ENCODE measurements at places on chromosomes 5 and 9.
A peak's percentile ranks its signal among the peaks of the same experiment; 100 is the strongest.

- no peak for DNase-seq
Measured at GRCh38 chr5:113150821-113151220, 174.2 kb downstream of the DCP2 start.

DNA sequence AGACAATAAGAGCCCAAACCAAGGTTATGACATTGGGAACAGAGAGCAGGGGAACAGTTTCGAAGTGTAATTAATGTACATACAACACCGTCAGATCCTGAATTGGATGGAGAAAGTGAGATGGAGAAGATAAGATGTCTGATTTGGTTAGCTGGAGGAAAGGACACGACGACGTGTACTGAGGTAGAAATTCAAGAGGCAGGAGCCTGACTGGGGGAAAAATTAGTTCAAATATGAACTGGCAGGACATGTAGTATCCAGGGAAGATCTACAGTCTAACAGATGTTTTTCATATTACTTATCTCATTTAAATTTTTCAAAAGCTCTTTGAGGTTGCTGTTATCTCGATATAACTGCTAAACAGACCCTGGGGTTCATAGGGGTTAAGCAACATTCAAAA is 114.7 kb downstream of the TMEM232 start:
- no peak for DNase-seq

GRCh38 chr9:86594724-86595123 is 240.5 kb upstream of the TUT7 start:
- no peak for DNase-seq

- peak; percentile 98 for DNase-seq
Measured at GRCh38 chr5:146203011-146203871, at the start of gene RBM27. Gene RBM27, plus strand, starts transcription at chr5:146203605. Its CDS starts 161 bp downstream, at chr5:146203766.

GRCh38 chr9:34974664-34975063 is 14.9 kb upstream of the DNAJB5 start:
- DNase-seq = no peak

DNA sequence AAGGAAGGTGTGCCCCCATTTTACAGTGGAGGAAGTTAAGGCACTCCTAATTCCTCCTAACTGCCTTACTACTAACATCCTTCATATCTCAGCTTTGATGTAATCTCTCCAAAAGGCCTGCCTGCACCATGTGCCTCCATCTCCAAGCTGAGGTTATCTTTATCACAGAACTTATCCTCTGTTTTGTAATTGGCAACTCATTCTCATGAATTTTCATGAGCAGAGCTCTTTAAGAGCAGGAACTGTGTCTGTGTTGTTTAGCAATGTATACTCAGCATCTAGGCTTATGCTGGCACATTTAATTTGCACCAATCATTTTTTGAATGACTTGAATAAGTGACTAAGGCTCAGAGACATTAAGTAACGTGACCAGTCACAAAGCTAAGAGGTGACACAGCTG is 147.9 kb upstream of the VLDLR start:
- no peak for DNase-seq

- no peak for DNase-seq
Measured at GRCh38 chr9:15725953-15726352, 173.1 kb downstream of the CCDC171 start.

GRCh38 chr5:44336708-44337107 is 52.5 kb downstream of the FGF10 start:
- no peak for DNase-seq

GRCh38 chr5:133599600-133599999 is 12.7 kb downstream of the FSTL4 start:
- DNase-seq = no peak

- DNase-seq = no peak
Measured at GRCh38 chr5:102867992-102868662, 113.0 kb downstream of the PAM start.

DNA sequence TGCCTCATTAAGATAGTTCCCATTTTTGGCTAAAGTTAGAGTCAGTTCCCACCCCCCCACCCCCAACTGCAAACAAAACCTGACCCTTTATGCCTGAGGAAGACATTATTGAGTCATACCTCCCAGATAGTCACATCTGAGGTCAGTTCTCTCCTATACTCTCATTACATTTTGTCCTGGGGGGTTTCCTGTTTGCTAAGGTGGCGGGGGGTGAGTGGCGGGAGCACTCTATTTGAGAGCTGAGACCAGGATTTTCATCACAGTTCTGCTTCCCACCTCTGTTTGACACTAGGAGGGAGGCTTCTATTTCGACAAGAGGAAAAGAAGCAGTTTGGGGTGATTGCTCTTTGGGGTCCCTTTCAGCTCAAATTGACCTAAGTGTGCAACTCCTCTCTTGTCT is 59.4 kb upstream of the ICE1 start:
- DNase-seq = no peak

DNA sequence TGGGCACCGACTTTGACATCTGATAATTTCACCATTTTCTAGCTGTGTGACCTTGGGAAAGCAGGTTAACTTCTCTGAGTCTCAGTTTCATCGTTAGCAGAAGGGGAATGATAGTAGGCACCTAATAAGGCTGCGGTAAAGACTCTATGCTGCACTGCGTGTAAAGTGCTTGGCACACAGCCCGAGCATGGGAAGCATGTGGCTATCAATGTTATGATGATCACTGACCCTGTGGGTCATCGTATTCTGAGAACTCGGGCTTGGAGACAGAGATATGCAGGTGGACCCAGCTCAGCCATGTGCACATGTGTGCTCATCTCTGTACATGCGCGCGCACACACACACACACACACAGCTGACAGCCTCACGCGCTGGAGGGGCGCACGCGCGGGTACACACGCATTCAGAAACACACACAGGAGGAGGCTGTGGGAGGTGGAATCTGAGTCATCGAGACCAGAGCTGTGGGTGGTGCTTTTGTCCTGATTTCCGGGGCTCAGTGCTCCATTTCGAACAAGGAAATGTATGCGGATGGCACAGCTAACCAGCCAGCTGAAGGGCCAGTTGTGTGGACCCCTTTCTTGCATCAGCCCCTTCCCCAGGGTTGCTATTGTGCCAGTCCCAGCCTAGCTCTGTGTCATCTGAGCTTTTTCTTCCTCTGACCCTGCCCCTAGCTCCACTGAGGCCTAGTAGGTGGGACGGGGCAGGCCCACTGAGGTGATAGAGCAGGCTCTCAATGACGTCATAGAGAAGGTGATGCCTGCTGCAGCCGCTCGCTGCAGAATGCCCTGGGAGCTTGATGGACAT is 11.1 kb upstream of the ARAP3 start:
- DNase-seq = no peak

DNA sequence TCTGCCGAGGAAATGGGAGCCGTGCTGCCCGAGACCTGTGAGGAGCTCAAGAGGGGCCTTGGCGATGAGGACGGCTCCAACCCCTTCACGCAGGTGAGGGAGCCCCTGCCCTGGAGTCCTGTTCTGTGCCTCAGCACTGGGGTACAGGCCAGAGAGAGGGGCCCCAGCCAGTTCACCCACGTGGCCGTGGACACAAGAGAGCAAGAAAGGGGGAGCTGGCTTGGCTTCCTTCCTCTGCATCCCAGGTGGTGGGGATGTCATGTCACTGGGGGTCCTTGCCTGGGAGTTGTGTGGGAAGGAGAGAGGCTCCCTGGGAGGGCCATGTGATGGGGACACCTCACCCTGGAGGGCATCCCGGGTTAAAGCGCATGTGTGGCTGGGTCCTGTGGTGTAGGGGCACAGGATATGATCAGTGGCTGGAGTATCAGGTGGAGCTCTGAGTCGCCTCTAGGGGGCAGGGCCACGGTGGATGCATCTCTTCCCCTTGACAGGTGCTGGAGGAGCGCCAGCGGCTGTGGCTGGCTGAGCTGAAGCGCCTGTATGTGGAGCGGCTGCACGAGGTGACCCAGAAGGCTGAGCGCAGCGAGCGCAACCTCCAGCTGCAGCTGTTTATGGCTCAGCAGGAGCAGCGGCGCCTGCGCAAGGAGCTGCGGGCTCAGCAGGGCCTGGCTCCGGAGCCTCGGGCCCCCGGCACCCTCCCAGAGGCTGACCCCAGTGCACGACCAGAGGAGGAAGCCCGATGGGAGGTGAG is 7.5 kb downstream of the N4BP3 start:
- DNase-seq = no peak

- DNase-seq = no peak
Measured at GRCh38 chr9:136599811-136600660, 54.2 kb upstream of the NOTCH1 start.

DNA sequence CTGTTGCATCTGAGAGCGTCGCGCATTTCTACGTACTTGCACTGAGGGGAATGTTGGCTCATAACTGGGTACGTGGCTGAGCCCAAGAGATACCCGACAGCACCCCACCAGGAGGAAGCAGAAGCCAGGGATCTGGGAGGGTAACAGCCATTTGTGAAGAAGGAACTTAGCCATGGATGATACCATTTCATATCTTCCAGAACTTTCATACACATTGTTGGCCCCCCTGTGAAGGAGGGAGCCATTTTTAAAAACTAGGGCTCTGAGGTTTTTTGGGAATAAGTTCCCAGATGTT is 101.4 kb upstream of the SLC44A1 start:
- DNase-seq = no peak

DNA sequence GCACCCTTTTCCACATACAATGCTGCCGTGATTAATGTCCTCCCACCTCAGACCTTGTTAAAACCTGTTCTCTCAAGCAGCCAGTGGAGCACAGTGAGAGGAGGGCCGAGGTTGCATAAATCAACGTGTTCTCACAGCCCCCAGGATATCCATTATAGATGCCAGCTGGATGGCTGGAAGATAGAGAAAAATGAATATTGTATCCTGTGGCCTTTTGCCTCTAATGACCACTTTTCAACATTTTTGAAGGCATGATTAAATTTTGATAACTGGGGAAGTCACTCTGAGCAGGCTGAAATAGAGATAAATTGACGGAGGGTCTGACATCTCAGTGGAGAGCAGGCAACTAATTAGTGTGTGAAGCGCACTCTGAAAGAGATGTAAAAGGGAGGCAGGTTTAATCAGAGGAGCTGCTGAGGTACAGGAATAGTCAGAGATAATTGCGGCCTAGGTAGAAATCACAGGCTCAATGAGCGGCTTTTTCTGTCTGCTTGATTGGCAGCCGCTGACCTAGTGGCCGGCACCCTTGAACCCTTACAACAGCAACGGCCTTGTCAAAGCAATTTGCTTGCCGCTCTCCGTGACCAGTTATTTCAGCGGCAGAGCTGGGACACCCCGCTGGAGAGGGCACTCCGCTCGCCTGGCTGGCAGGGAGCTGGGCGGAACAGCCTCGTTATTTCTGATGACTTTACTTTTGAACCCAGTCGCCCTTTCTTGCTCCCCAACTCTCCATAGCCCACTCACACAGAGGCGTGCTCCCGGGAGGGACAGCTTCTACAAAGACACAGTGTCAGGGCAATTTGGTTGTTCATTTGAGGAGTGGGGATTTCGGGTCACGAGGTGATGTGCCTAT is 560.7 kb downstream of the PSAT1 start:
- DNase-seq = no peak

GRCh38 chr9:78097541-78097940 is 65.9 kb upstream of the GNAQ start:
- DNase-seq = peak; percentile 82

DNA sequence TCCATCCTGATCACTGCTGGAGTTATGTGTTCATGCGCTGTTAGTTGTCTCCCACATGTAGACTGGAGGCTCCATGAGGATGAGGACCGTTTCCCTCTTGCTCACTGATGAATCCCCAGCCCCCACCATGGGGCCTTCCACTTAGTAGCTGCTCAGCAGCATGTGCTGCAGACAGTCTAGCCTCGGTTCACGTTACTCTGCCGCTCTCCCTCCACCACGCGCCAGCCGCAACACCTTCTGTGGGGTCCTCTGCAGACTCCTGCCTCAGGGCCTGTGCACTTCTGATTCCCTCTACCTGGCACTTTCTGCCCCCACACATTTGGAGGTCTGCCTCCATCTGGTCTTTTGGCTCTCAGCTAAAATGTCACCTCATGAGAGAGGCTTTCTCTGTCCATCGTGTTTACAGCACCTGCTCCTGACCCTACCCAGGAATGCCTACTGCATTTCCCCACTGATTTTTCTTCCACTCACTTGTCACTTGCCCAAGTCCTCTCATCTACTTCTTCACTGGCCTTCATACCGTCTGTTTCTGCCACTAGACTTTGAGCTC is 36.3 kb downstream of the STK10 start:
- no peak for DNase-seq

DNA sequence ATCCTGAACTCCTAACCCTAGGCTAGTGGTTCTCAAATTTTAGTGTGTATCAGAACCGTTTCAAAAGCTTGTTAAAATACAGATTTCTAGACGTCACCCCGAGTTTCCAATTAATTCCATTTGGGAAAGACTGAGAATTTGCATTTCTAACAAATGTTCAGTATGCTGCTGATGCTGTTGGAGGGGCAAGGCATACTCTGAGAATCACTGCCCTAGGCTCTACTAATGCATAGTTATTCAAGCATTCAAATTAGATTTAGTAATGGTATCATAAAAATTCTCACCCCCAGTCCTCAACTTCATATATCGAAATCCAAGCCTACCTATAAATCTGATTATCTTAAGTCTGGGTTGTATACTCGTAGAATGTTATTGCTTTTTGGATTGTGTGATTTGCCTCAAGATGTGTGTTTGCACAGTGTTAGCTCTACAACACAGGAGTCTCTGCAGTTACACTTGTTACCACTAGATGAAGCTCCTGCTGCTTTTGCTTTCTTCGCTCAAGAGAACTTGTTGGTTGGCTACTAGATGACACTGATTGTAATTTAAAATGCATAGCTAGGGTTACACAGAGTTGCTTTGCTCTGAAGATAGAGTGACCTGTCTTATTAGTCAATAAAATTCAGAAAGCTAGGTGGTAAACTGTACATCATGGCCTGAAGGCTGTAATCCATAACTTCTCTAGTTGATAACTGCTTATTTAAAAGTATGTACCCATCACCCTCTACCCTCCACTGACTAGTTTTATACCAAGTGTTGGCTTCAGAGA is 7.5 kb upstream of the ERAP2 start:
- peak; percentile 64 for DNase-seq

DNA sequence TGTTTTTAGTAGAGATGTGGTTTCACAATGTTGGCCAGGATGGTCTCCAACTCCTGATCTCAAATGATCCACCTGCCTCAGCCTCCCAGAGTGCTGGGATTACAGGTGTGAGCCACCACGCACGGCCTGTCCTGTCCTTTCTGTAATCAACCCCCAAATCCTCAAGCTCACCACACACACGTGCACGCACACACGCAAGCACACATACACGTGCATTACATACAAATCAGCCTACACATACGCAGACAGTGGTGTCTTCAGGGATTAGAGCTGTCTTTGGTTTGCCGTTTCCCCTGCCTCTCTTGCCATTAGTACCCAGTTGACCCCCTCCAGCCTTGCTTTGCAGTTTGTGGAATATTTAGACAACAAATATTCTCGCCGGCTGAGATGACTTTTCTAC is 6.5 kb downstream of the GLT6D1 start:
- no peak for DNase-seq
